ENCODE measurements at places on chromosomes 6 and 20.

DNA sequence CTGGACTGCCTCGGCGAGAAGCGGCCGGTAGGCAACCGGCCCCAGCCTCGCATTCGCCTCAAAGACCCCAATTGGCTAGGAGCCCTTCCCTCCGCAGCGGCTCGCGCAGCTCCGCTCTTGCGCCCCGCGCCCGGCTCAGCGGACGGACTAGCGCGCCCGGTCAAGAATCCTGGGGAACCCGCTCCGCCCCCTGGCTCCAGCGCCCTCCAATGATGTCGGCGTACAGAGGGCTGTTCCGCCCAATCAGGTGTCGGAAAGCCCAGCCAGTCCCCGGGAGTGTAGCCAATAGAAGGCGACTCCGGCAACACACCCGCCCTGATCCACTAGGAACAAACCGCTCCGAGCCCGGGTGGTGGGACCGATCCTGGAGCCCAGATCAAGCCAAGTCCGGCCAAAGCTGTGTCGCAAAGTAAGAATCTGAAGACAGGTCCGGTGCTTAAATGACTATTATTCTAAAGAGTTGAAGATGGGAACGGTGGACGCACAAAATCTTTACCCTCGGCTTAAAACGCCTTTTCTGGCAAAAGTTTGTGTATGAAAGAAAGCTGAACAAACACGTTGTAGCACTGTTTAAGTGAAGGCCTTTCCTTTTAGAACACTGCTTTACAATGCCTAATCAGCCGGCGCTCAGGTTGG is 132.2 kb downstream of the OGFRL1 start:
- DNase-seq, result no peak

GRCh38 chr20:39107741-39108140 is 145.6 kb downstream of the DHX35 start:
- DNase-seq, result no peak

DNA sequence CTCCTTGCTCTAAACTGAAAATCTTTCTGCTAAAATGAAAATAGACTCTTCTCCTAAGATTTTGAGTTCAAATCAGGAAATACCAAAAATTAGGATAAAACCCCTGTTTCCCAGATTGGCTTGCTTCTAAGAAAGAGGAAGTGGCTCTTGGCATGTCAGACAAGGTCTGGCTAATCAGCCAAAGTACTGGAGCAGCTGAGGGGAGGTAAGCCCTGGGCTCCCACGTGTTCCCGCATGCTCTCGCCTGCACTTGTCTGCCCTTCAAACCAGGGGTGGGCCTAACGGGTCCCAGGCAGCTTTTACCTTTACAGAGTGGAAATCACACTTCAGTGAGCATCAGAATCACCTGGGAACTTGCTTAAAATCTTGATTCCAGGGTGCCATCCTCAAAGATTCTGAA is 43.2 kb upstream of the GABRR1 start:
- DNase-seq, result no peak

GRCh38 chr6:168670401-168670985 is 229.5 kb downstream of the SMOC2 start:
- DNase-seq, result no peak

GRCh38 chr20:362271-363254 is 15.7 kb downstream of the NRSN2 start:
- DNase-seq, result no peak

- DNase-seq, result no peak
Measured at GRCh38 chr20:40457404-40457803, 231.6 kb downstream of the MAFB start.

GRCh38 chr6:14857501-14857900 is 388.4 kb upstream of the JARID2 start:
- DNase-seq, result peak; percentile 91

DNA sequence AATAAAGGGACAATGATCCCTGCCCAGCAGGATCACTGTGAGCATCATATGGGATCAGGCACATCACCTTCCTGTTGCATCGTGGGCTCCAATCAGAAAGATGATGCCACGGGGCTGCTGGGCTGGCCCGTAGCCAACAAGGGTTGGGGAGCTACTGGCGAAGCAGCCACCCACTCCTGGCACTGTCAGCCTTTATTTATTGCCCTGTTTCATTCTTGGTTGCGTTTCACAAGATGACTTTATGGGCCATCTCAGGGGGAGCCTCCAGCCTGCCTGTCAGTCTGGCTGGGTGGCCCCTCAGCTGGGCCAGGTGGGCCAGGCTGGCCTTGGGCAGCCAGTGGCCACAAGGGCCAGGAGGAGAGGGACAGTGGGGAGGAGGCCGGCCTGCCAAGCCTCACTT is 17.3 kb downstream of the VSTM2L start:
- no peak for DNase-seq

DNA sequence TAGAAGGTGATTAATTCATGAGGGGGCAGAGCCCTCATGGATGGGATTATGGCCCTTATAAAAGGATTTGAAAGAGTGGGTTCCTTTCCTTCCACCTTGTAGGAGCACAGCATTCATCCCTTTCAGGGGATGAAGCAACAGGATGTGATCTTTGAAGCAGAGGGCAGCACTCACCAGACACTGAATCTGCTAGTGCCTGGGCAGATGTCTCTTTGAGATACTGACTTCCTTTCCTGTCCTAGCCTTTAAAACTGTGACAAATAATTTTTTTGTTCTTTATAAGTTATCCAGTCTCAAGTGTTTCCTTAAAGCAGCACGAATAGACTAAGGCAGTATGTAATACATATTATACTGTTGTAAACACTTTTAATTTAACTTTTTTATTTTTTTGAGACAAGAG is 538.6 kb upstream of the RNF217 start:
- no peak for DNase-seq
